ENCODE measurements at places on chromosomes 1 and 21.

GRCh38 chr1:85560305-85560704 lies 20.3 kb upstream of the CCN1 start:
- H3K27ac ChIP-seq = peak overlapping the region; percentile 67
- peaks cover 82% of the 10 kb centered on the region for H3K36me3 ChIP-seq
- H3K27me3 ChIP-seq = peaks cover 38% of the 10 kb centered on the region

GRCh38 chr21:31554511-31555022 lies 104.9 kb upstream of the SOD1 start:
- H3K36me3 ChIP-seq = no peaks in the 10 kb centered on the region
- no peak overlapping the region for H3K27ac ChIP-seq
- no peak overlapping the region for H3K4me3 ChIP-seq
- H3K27me3 ChIP-seq = peaks cover 3% of the 10 kb centered on the region
- H3K4me1 ChIP-seq = peaks cover 12% of the 10 kb centered on the region
- no peak for DNase-seq

DNA sequence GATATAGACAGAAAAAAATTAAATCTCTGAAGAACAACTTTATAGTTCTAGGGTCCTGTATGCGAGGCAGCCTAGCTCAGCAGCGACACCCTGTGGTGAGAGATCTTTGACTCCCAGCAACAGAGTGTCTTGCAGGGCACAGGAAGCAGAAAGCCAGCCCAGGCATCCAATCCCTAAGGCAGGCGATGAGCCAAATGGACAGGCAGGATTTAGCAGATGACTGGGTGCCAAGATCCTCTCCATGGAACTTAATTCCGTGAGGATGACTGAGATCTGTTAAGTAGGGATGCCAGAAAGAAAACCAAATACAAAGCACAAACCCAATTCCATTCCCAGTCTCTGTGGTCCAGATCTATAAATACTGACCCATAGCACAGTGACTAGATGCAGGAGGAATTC lies 38.8 kb downstream of the HLCS start:
- DNase-seq = peak; percentile 94
- peak overlapping the region; percentile 77 for H3K27ac ChIP-seq
- peaks cover 5% of the 10 kb centered on the region for H3K36me3 ChIP-seq
- peaks cover 32% of the 10 kb centered on the region for H3K4me1 ChIP-seq
- H3K4me3 ChIP-seq = peak overlapping the region; percentile 51

DNA sequence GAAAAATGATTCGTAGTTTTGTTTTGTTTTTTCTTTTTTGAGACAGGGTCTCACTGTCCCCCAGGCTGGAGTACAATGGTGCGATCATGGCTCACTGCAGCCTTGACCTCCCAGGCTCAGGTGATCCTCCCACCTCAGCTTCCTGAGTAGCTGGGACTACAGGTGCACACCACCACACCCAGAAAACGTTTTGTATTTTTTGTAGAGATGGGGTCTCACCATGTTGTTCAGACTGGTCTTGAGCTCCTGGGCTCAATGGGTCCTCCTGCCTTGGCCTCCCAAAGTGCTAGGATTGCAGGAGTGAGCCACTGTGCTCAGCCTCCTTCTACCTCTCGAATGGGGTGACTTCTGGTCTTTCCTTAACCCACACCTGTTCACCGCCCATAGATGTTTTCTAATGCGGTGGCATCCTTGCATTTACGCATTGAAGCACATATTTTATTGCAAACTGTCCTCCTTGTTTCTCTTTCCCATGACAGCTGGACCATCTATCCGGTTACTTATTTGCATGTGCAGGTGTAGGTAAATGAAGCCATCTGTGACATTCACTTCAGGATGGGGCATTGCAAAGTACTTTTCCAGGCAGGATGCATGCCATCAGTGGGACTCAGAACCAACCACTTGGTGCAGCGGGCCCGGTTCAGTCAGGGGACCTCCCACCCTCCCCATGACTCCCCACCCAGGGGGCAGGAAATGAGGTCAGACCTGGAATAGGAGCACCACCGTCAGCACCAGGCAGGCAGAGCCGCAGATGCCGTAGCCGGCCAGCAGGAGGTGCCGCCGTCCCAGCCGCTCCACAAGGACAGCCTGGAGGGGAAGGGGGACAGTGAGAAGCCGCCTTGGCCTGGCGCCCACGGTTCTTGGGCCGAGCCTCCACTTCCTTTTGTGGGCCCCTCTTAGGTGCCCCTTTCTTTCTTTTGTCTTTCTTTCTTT lies 16.5 kb downstream of the SLC2A7 start:
- peaks cover 12% of the 10 kb centered on the region for H3K4me1 ChIP-seq

DNA sequence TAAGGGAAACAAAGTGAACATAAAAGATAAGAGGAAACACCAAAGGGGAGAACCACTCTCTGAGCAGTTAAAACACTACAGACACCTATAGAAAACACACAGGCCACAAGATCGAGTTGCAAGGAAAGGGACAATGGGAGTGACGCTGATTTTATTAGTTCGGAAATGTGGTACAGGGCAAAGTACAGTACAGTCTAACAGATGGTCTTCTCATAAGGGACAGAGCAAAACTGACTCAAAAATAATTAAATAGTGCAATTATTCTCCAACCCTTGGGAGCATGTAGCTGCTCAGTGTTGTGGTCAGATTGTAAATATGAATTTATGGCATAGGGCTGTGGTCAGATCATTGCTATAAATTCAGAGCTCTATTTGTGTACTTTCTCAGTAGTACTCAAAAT lies 352.0 kb downstream of the USH2A start:
- peaks cover 23% of the 10 kb centered on the region for H3K4me1 ChIP-seq
- H3K27me3 ChIP-seq = peaks cover 2% of the 10 kb centered on the region
- no peaks in the 10 kb centered on the region for H3K36me3 ChIP-seq
- DNase-seq = no peak
- H3K4me3 ChIP-seq = no peak overlapping the region

GRCh38 chr1:203407296-203407695 lies 56.4 kb upstream of the FMOD start:
- H3K36me3 ChIP-seq = no peaks in the 10 kb centered on the region
- no peak overlapping the region for H3K27ac ChIP-seq
- H3K4me3 ChIP-seq = no peak overlapping the region
- no peak for DNase-seq
- H3K27me3 ChIP-seq = peaks cover 4% of the 10 kb centered on the region
- H3K4me1 ChIP-seq = peaks cover 48% of the 10 kb centered on the region

GRCh38 chr1:87972811-87973210 lies 644.1 kb downstream of the LMO4 start:
- DNase-seq = no peak
- no peaks in the 10 kb centered on the region for H3K27me3 ChIP-seq
- no peaks in the 10 kb centered on the region for H3K36me3 ChIP-seq
- H3K27ac ChIP-seq = no peak overlapping the region

GRCh38 chr1:186178426-186179043 lies 196.5 kb downstream of the TPR start:
- no peak overlapping the region for H3K27ac ChIP-seq
- no peaks in the 10 kb centered on the region for H3K36me3 ChIP-seq
- peaks cover 16% of the 10 kb centered on the region for H3K4me1 ChIP-seq
- no peak overlapping the region for H3K4me3 ChIP-seq
- no peak for DNase-seq

DNA sequence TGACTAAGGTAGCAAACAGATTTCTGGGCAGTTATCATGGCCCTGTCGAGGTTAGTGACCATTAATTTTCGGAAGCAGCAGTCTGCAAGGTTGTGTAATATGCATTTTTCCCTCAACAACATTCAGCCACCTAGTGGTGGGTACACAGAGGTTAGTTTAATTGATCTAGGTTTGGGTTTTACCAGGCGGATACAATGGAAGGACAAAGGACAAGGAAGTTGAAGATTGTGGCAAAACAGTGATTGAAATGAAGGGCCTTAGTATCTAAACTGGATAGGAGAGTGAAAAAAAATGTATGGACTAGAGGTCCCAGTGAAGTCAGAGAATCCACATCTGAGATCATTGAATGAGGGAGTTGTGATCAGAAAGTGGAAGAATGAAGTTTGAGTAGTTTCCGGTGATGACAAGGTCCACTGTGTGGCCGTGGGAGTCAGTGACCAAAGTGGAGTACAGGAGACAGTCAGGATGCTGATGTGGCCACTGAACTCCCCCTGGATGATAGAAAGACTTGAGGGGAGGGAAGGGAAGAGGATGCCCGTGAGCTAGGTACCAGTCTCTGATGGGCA lies 2.8 kb downstream of the ARMH1 start:
- no peak overlapping the region for H3K27ac ChIP-seq
- peak; percentile 76 for DNase-seq
- H3K4me1 ChIP-seq = peaks cover 25% of the 10 kb centered on the region
- H3K27me3 ChIP-seq = no peaks in the 10 kb centered on the region

GRCh38 chr1:82921759-82922158 lies 1077.2 kb downstream of the TTLL7 start:
- no peaks in the 10 kb centered on the region for H3K4me1 ChIP-seq
- no peak overlapping the region for H3K4me3 ChIP-seq

- H3K4me1 ChIP-seq = peaks cover 43% of the 10 kb centered on the region
- peak; percentile 50 for DNase-seq
- H3K27me3 ChIP-seq = peaks cover 2% of the 10 kb centered on the region
- H3K36me3 ChIP-seq = peaks cover 44% of the 10 kb centered on the region
- peak overlapping the region; percentile 60 for H3K27ac ChIP-seq
Measured at GRCh38 chr1:88802950-88803349, 88.4 kb downstream of the GTF2B start.

- H3K27ac ChIP-seq = no peak overlapping the region
- H3K27me3 ChIP-seq = no peaks in the 10 kb centered on the region
- H3K4me1 ChIP-seq = no peaks in the 10 kb centered on the region
- no peak for DNase-seq
- no peaks in the 10 kb centered on the region for H3K36me3 ChIP-seq
Measured at GRCh38 chr1:75492011-75492410, 118.9 kb downstream of the SLC44A5 start.

DNA sequence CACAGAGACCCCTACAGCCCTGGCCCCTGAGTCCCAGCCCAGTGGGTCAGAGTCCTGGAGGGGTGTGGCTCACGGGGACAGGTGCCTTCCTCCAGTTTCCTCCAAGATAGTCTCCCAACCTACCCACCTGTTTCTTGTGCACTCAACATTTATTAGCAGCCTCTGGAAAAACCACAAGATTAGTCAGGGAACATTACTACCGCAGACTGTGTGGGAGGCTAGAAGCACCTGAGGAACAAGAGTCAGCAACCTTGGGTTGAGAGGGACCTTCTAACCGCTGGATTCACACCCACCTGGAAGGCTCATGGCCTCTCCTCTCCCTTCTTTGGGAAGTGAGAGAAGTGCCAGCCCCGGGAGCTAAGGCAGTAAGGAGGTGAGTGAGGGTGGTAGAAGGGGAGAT lies 22.5 kb upstream of the IKBKE start:
- no peak for DNase-seq
- H3K4me1 ChIP-seq = peaks cover 39% of the 10 kb centered on the region
- H3K27ac ChIP-seq = no peak overlapping the region
